NCI-H2107 (cell line): ENCODE measurements at places on chromosomes 2 and 18.

DNA sequence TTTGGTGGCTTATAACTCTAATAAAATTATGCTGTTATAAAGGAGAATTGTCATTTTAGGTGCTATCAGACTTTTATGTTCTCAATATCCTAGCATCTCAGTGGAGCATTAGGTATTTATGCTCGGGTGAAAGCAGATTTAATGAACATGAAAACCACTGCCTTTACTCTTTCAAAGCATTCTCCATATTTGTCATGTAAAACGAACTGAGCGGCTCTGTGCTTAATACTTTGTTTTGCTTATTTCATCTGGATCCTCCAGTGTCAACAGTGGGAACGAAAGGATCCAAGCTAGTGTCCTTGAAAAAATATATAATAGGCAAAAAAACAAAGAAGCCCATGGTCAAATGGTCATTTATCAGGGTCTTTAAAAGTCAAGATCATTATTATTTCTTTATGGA lies 53.5 kb downstream of the THSD7B start:
- DNase-seq = no peak

- no peak for DNase-seq
These were observed 15.0 kb downstream of the ZBTB7C start for GRCh38 chr18:48394176-48394575.

- no peak for DNase-seq
These were observed 160.4 kb upstream of the PID1 start for GRCh38 chr2:229431327-229431954.

- DNase-seq = no peak
These were observed 5.9 kb upstream of the DLX2 start for GRCh38 chr2:172108587-172108930.

- no peak for DNase-seq
These were observed 60.4 kb upstream of the ZNF397 start for GRCh38 chr18:35180455-35180854.

DNA sequence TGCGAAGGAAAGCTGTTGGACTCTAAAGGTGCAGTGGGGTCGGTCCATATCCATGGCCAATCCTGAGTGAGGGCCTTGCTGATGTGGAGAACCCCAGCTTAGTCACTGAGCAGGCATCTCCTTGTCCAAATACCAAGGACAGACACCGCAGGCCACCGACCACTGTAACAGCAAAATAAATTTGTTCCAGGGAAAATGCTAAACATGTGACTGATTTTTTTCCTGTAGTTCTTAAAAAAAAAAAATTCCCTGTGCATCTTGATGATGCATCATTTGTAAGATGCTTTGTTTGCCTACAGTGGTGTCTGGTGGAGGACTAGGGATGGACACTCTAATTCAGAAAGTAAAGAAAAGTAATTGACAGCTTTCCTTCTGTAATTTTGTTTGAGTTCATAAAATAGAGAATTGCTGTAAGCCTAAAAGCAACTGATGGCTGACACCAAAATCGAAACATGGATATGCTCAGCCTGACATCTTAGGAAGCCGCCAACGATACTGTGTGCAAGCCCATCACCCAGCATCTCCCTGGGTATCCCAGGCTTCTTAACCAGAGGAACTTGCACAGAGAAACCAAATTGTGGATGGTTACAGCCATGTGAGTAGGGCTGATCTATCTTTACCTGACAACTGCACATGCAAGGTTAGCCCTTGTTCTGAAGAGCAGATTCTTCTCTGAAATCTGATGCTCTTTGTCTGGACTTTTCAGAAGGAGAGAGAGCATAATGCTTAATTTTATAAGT lies 188.6 kb downstream of the ARL4C start:
- no peak for DNase-seq

DNA sequence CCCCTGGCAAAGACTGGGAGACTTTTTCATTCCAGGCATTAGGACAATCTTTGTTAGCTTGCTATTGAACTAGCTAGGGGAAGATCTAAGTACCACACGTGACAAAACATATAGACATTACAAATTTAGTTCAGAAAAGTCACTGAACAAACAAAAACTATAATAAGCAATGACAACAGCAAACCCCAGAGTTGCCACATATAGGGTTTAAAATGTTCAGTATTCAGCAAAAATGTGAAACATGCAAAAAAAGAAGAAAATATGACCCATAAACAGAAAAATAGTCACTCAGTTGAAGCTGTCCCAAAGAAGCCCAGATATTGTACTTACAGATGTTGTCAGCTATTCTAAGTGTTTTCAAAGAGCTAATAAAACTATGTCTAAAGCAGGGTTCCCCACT lies 431.1 kb upstream of the CDH2 start:
- no peak for DNase-seq

DNA sequence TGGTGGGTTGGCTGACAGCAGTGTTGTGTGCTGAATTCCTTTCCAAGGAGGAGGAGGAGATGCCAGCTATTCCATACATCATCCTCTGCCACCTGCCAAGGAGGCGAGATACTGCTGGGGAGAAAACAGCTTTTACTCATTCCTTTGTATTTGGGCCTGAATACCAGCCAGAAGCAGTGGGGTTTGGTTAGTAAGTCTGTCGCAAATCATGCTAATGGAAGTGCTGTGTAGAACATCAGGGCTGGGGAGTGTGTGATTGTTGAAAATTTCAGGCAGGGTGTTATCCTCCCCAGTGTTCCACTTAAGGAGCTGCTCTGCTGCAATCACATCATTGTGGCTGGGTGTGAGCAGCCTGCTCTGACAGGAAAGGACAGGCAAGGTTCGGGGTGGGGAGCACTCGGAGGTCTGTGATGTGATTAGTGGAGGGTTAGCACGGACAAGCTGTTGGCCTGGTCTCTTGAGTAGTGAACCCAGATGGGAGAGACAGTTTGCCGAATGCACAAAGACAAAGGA lies 128.2 kb upstream of the DLX2 start:
- no peak for DNase-seq

DNA sequence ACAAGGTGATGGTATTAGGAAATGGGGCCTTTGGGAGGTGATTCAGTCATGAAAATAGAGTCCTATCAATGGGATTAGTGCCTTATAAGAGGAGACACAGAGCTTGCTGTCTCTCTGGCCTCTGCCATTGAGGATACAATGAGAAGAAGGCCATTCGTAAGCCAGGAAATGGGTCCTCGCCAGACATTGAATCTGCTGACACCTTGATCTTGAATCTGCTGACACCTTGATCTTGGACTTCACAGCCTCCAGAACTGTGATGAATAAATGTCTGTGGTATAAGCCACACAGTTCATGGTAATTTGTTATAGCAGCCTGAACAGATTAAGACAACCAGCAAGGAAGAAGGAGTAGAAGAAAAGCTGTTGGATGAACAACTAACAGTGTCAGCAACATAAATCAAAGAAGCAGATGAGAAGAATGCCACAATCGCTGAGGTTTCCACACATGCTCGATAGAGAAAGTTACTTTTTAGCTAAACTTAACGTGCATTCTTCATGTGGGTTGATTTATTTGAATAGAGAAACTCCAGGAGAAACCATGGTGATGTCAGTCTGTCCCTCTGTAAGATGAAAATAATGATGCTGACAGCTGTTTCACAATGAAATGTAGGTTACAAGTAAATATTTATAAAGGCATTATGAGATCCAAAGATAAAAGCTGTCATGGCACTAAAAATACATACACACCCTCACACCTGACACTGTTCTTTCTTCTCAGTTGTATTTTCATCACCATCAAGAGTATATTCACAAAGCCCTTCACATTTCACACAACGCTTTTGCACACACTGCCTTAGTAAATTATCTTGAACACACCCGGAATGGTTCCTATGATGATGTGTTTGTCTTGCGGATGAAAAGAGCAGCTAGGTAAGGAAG lies 153.7 kb upstream of the NCK2 start:
- no peak for DNase-seq

DNA sequence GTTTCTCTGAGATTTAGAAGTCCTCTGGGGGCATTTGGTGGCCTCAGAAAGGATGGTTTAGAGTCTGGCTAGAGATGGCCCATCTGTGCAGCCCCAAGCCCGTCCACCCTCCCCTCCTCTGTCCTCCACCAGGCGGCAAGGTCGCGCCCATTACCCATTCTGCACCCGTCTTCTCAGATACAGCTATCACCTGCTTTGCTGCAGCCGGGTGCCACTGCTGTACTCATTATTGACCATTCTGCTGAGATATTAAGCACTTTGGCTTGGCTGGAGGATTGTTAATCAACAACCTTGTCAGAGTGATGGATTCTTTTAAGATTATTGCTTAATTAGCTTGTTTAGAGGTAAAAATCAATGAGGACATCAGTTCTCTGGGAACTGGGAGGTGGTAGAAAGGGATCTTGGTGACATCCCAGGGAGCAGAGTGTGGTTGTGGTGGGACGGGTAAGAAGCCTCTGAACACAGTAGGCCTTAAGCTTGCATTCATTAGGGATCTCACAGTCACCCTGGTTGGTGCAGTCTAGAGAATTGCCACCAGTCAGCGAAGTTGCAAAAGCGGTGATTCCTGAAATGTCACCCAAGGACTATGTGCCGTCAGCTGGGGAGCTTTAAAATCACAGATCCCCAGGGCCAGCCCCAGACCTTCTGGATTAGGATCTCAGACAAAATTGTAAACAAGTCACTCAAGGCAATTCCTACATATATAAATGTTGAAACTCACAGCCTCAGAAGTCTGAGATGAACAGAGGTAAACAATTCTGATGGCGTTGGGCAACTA lies 90.9 kb downstream of the CAPN13 start:
- no peak for DNase-seq

- DNase-seq = no peak
These were observed 791.5 kb downstream of the BCL11A start for GRCh38 chr2:59761966-59762365.

DNA sequence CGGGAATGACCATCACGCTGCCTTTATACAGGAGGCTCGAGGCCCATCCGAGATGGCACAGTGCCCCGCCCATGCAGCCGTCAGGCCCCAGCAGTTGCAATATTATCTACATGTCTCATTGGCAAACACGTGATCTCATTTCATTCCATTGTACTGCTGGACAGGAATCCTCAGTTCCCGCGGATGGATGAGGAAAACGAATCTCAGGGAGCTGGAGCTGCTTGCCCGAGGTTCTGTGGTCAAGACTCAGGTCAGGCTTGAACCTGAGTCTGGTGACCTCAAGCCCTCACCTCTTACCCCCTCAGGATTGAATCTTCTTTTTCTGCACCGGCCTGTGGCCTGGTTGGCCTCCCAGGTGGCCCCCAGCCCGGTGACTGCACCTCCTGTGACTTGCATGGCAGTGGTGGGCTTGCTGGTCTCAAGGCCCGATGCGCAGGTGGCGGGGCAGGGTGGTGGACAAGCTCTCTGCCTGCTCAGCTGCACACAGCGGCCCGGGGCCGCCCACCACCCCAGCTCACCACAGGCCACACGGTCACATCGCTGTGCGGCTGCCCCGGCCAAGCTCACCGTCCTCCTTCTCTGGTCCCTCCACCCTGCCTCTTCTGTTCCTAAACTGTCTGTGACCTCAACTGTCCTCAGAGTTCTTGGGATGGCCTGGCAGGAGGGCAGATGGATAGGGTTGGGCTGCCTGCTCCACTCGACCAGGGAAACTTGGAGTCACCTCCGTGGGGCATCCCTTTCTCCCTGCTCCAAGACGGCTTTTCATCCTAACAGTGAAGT lies 52.0 kb upstream of the HS6ST1 start:
- no peak for DNase-seq

- DNase-seq = no peak
These were observed 449.1 kb downstream of the TNS1 start for GRCh38 chr2:217553679-217554078.
